ENCODE measurements at places on chromosomes 4 and X.

DNA sequence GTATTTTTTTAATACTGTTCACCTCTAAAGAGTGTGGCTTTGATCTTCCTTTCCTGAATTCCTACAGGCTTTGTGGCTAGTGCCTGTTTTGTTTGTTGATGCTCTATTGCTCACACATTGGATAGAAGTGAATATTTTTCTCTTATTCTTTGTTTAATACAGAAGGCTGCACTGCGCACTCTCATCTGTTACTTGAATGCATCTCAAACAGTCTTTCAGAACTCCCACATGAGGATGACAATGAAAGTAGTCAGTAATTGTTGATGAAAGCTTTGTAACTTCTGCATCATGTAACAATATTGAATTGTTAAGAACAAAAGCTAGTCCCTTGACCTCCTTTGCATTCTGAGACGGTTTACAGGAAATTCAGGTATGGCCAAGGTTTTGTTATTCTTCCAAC, 29.1 kb upstream of the GALNT7 start:
- no peak for DNase-seq

DNA sequence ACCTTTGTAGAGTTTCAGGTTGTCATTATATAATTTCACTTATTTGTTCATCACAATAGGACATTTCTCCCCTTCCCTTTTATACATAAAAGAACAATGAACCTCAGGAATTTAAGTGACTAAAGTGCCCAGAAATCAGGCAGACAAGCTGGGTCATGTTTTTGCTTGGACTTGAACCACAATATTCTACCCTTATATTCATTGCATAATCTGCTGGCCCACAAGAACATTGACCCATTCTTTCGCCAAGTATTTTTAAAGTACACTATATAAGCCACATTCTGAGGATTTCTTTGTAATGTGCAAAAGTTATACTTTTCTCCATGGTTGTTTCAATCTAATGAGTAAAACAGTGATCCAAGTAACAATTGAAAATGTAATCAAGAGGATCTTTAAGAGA, 637.5 kb upstream of the SLIT2 start:
- DNase-seq = no peak

- no peak for DNase-seq
Measured at GRCh38 chrX:47172549-47172948, 21.1 kb upstream of the UBA1 start.

GRCh38 chr4:52748432-52748831, 2.8 kb downstream of the ERVMER34-1 start:
- DNase-seq = no peak

GRCh38 chr4:101019941-101020401, 327.4 kb downstream of the PPP3CA start:
- DNase-seq = peak; percentile 8

- DNase-seq = no peak
Measured at GRCh38 chr4:18568600-18568999, 547.0 kb upstream of the LCORL start.

GRCh38 chr4:105145156-105145902, 1.3 kb upstream of the TET2 start:
- no peak for DNase-seq

GRCh38 chr4:113972781-113973180, 6.7 kb downstream of the ARSJ start:
- no peak for DNase-seq
